ENCODE measurements at places on chromosomes 11 and 22.

DNA sequence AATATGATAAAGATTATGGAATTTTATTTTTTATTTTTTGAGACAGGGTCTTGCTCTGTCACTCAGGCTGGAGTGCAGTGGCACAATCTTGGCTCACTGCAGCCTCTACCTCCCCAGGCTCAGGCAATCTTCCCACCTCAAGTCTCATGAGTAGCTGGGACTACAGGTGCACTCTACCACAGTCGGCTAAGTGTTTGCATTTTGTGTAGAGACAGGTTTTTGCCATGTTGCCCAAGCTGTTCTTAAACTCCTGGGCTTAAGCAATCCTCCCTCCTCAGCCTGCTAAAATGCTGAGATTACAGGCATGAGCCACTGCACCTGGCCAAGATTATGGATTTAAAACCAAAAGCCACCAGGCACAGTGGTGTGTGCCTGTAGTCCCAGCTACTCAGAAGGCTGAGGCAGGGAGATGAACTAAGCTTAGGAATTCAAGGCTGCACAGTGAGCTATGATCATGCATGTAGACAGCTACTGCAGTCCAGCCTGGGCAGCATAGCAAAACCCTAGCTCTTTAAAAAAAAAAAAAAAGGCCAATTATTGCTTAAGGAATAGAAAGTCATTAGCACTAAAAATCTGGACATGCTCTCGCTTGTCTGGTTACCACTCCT is 20.2 kb upstream of the CCND1 start:
- DNase-seq, result no peak

- DNase-seq, result no peak
Measured at GRCh38 chr11:106815209-106815608, 203.1 kb downstream of the GUCY1A2 start.

GRCh38 chr11:57391539-57391938 is 1.1 kb upstream of the PRG2 start:
- no peak for DNase-seq

DNA sequence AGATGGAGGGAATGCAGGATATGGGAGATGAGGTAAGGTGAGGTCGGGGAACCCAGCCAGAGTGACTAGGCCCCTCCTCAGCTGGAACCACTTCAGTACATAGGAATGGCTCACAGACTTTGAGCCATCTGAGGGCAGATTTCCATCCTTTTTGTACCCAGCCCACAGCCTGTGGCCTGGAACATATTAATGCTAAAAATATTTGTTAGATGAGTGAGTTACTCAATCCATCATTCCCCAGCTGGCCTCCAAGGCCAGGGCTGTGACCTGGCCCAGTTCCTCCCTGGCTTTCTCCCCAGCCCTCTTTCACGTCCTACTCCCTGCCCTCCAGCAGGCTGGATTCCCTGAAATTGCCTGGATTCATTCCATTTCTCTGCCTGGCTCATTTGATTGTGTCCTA is 57.2 kb upstream of the PRDM11 start:
- no peak for DNase-seq

DNA sequence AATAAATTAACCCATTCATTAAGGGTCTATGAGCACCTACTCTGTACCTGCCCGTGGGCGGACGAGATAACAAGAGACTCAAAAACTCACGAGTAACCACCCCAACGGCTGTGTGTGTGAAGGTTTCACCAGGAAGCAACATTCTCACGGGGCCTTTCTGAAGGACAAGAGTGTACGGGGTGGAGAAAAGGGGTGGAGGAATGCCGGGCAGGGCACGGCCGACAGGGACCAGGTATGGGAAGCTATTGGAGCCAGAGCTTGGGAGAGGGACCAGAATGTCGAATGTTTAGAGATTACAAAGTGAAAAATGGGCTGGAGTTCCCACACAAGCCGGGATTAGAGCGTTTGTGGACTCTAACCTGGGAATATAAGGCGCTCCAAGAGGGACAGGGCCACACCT is 1.6 kb downstream of the KMT5B start:
- no peak for DNase-seq

DNA sequence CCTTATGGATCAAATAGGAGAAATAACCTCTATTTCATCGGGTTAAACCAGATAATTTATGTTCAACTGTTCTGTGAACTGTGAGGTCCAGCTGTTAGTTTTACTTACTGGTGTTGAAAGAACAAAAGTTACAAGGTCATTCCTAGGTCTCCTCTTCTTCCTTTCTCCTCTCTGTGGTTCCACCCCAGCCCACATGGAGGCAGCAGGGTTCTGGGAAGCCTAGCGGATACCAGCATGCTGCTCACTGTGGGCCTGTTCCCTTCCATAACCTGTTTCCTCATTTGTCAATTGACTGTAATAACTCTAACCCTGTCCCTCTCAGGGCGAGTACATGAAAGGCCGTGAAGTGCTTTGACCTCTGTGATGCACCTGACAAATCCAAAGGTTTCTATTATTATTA is 27.8 kb downstream of the RELT start:
- no peak for DNase-seq

GRCh38 chr11:38019072-38019775 is 1421.2 kb upstream of the RAG2 start:
- no peak for DNase-seq

DNA sequence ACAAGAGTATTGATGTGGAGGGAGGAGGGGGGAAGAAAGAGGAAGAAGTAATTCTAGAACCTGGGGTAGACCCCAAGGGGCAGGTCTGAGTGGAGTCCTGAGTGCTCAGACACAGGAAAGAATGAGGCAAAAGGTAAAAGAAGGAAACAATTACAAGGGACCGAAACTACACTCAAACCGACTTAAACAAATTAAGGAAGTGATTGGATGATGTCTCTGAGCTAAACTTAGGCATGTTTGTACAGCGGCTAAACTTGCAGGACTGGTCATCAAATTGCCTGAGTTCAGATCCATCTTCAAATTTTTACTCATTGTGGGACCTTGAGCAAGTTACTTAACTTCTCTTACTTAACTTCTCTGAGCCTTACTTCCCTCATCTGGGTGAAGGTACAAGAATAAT is 86.3 kb upstream of the LRRC55 start:
- no peak for DNase-seq

- no peak for DNase-seq
Measured at GRCh38 chr11:23875176-23875850, 621.5 kb upstream of the LUZP2 start.

GRCh38 chr11:65545853-65546216 is 12.3 kb downstream of the LTBP3 start:
- no peak for DNase-seq

DNA sequence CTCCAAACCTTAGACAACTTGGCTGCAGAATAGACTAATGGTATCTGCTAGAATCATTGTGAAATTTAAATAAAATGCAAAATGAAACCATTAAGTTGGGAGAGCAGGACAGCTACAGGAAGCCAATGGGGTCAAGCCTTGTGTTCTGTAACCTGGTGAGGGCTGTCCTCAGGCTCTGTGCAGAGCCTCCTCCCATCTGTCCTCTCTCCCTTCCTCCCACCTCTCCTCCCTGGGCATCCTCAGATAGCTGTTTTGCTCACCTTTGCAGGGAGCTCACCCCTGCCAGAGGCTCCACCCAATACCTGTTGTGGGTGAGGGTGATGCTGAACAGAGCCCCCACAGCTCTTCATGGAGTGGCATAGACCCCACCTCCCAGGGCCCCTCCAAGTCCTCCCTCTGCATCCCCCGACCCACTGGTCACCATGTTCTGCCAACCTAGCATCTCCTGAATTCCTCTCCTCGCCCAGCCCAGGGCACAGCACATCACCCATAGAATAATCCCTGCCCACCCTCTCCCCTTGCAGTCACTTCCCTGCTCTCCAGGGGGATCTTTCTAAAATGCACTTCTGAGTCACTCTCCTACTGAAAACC is 100.3 kb downstream of the PDE2A start:
- no peak for DNase-seq

All from GM20000 (cell line).